ENCODE measurements at places on chromosomes 4 and X.

- no peak for DNase-seq
These were observed 18.1 kb upstream of the ZXDB start for GRCh38 chrX:57573754-57574153.

DNA sequence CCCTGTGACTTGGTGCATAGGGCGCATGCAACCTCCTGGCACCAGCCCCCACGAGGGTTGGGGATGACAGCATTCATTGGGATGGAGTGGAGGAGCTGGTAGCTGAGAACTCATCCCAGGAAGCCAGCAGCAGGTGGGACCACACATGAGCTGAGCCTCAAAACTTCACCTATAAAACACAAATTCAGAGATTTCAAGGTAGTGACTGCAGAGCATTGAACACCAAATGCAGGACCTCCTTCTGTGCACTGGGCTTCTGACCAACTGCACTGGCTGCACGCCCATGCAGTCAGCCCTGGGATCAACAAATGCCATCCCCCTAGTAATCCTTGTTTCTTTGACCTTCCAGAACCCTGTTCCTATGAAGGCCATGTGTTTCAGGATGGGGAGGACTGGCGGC, 197.8 kb downstream of the FRAS1 start:
- no peak for DNase-seq

- no peak for DNase-seq
These were observed 323.2 kb upstream of the INTU start for GRCh38 chr4:127309369-127310102.

GRCh38 chrX:74351760-74352159, 47.8 kb downstream of the ZCCHC13 start:
- no peak for DNase-seq

- DNase-seq, result no peak
These were observed 179.4 kb downstream of the FBXW7 start for GRCh38 chr4:152356428-152357034.

DNA sequence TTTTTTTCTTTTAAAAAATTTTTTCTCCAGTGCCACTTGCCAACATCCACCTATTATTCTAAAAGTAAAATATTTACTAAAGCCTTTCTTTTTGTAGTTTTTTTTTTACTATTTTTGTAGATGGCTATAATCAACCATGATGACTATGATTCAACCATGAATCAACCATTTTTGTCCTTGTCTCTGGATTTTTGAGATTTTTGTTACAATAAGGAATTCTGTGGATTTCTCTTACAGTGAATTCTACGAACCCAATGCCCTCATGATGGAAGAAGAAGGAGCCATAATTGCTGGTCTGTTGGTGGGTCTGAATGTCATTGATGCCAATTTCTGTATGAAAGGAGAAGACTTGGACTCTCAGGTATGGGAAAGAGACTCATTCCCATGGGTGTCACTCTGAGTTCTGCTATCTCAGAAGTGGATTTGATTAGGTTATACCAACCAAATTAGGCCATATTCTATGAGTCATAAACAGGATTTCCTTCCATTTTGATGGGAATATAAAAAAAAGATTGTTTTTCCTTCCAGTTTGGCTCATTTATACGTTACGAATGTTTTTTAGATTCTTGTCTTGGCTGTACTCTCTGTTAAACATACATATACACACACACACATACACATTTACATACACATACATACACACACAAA, 46.7 kb downstream of the RUFY3 start:
- no peak for DNase-seq

DNA sequence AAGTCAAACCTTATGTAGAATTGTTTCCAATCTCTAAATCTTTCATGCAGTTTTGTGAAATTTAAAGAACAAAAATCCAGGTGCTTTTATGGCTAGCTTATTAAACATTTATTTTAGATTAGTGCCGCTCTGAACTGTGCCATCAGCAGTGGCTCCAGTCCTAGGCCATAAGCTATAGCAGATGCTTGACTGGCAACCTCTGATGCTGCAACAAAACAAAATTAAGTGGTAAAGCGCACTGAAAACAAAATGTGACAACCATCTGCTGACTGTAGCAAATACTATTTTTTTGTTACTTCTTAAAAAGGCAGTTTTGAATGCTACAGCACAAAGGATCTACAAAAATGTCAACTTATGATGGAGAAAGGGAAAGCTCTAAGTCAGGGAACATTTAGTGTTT, 237.4 kb downstream of the DCLK2 start:
- no peak for DNase-seq

DNA sequence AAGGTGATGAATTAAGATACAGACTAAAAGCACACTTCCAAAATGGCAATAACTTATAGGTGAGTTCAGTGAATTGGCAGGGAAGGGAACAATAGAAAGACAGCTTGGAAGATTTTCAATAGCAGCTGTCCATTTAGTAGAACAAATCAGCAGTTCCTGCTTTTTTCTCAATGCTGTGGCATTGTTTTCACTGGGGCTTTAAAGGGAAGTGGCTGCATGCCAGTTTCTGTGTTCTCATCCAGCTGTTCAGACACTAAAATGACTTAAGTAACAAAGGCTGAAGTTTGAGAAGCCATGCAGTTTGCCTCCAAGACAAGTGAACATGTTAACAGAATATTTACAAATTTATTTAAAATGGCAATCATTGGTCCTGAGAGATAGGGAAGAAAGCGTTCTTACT, 291.9 kb downstream of the FAM47A start:
- no peak for DNase-seq
